ENCODE measurements at places on chromosomes 11 and 22.

GRCh38 chr22:19764636-19765476, 4.3 kb downstream of the TBX1 start:
- no peak for DNase-seq

DNA sequence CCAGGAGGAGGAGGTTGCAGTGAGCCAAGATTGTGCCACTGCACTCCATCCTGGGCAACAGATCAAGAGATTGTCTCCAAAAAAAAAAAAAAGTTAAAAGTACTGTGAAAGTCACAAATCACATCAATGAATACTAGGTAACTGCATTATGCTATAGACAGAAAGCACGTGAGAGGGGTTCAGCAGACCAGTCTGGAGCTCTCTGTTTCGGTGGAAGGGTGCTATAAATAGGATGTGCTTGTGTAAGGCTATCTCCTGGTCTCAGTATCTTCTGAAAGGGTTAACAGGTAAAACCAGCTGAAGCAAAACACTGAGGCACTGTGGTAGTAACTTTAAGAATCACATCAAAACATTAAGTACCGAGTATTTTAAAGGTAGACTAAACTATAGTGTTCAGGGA, 43.4 kb downstream of the EIF4ENIF1 start:
- no peak for DNase-seq

- DNase-seq, result no peak
These were observed 39.2 kb downstream of the MCHR1 start for GRCh38 chr22:40718250-40719204.

DNA sequence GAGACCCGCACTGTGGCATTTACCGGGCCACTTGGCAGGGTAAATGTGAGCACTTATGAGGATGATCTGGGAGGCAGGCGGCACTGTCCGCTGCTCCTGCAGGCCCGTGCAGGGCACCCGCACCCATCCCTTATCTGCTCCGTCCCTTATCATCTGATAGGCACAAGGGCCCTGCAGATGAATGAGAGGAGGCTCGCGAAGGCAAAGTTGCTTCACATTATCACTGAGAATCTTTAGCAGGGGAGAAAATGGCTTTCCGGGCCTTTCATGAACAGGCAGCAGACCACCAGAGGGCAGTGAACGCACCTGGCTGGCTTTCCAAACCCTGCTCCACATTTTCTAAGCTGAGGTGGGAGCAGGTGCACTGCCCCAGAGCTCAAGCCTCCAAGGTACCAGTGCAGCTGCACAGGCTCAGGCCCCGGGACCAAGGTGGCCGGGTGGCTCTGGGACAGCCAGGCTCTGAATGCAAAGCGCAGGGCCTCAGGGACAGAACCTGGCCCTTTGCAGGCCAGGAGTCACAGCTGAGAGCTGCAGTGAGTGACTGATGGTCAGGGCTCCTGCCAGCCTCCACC, 165.6 kb downstream of the SHANK2 start:
- DNase-seq, result no peak

GRCh38 chr11:103552086-103552485, 442.9 kb downstream of the DYNC2H1 start:
- no peak for DNase-seq

DNA sequence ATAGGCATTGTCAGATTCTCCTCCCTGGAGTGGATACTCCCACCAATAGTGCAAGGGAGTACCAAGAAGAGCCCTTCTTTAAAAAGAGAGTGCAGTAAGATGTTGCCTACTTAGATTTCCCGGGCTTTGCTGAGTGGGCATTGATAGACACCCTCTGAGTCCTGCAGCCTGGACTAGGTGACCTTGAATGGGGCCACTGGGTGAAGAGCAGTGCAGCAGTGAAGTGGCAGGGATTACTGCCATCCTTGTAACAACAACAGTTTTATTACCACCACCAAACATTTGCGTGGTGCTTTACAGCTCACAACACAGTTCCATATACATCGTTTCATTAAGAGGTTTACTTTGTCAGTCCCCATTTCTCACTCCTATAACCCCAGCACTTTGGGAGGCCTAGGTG, 59.4 kb downstream of the MICAL2 start:
- no peak for DNase-seq

DNA sequence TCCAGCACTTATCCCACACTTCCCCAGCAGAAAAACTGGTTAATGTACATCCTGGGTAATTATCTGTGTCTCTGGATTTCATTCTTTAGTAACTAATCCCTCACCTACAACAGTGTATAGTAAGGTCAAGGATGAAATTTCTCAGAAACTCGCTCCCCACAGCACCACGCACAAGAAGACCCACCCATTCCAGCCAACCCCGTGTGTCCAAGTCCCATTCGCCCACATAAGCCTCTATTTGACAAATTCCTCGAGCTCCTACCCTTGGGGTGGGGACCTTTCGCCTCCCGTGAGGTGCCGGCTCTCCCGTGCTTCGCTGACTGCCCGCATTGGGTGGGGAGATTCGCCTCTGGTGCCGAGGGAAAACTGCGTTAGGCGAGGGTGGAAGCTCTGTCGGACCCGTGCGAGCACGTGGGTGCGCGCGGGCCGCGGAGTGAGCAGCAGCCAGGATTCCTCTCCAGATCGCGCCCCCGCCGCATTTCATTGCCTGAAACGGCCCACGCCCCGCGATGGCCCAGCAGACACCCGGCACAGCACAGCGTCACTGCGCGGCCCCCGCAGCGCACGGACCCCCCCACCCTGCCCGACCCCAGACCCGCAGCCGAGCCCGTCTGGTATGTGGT, 866 bp downstream of the EXPH5 start:
- no peak for DNase-seq

DNA sequence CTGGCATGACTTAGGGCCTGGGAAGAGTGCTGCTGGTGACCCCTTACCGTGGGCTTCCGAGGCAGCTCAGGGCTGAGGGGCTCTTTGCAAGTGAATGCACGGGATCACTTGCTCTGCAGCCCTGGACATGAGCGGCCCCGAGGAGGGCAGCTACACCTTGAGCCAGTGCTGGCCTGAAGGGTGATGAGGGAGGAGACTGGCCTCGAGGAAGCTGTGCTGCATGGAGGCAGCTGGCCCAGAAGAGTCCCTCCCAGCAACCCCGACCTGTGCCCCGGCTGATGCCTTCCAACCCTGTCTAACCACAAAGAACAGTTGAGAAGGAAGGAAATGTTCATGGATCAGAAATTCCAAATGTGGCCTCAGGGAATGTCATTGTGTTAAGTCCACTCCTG, 45.2 kb downstream of the TBX1 start:
- no peak for DNase-seq

DNA sequence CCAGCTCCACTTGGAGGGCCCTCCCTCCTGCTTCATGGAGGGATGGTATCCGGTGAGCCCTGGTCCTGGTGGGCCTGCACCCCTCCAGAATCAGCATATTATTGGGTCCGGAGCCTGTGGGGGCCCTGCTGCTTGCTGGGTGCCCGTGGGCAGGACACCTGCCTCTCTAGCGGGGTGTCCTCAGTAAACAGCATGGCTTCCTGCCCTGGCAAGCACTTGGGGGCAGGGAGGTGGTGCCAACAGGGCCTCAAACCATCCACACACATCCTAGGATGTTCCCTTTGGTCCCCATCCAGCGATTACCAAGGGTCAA, 108.3 kb downstream of the CTTN start:
- no peak for DNase-seq

- DNase-seq, result no peak
These were observed 428.0 kb downstream of the LARGE1 start for GRCh38 chr22:33492210-33492651.

DNA sequence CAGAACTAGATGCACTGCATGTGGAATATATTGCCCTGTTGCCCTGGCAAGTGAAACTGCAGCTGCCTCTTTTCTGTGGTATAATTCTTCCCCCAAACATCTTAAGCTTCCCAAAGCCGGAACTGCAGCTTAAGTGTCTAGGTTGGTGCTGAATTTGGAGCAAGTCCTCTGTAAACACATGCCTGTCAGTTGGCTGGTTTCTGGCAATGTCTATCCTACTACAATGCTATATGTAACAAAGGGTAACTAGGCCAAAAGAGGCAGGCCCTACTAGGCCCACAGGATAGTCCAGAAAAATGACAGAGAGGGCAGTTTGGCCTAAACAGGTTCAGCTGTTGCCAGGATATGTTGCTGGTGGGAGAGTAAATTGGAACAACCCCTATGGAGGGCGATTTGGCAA, 27.9 kb downstream of the ASCC2 start:
- no peak for DNase-seq

GRCh38 chr11:18172666-18173065, at the start of gene MRGPRX4:
Gene MRGPRX4 (plus strand): TSS chr11:18172837. CDS start chr11:18173257, 420 bp downstream.
- no peak for DNase-seq

- no peak for DNase-seq
These were observed 966.9 kb upstream of the CNTN5 start for GRCh38 chr11:98053851-98054250.

DNA sequence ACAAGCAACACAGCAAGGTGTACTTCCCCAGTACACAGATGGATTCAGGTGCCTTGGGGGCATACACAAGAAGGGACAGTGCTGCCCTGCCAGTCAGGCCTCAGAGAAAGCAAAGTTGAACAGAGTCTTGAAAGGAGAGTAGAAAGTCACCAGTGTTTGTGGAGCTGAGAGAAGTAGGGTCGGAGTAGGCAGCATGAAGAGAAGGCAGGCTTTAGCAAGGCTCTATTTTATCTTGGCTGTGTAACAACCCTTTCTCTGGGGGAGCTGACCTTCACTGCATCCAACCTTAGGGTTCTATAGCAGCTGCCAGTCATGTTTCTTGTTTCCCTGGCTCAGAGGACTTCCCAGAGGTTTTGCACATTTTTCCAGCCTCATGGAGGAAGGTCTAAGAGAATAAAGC, 77.4 kb upstream of the BLID start:
- no peak for DNase-seq
